C1 segment of cervical spinal cord (tissue), 14 donors: ENCODE measurements at places on chromosomes 2 and 18.

- DNase-seq = no peak
Observed at GRCh38 chr2:187438455-187438854, 9.6 kb downstream of the CALCRL start.

DNA sequence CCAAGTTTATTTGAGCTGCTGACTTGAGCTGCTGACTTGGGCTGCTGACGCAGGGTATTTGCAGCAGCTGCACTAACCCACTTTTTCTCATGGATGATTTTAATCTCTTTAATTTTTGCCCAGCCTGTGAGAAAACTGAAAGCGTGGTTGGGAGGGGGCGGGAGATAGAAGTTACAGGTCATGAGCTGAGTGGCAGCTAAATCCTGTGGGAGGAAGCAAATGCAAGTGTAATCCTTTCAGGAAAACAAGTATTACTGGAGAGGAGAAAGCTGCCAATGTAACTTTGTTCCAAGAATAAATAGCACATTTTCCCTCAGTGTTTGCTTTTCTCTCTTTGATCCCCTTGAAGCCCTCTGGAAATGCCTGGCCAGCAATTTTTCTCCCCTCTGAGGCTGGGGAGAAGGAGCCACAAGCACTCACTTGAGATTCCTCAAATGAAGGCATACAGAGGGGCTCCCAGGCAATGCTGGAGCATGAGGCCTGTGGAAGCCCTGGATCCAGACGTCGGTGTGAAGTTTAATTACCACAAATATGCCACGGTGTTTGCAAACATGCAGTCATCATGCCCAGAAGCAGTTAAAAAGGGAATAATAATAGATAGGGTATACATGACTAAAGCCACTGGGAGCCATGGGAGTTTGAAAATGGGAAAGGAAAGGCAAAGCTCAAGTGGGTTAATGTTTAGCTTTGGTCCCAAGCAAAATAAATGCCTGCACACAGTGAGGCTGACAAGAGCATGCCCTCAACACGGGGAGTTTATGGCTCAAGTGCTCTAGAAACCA, 10.4 kb upstream of the EVA1A start:
- no peak for DNase-seq

DNA sequence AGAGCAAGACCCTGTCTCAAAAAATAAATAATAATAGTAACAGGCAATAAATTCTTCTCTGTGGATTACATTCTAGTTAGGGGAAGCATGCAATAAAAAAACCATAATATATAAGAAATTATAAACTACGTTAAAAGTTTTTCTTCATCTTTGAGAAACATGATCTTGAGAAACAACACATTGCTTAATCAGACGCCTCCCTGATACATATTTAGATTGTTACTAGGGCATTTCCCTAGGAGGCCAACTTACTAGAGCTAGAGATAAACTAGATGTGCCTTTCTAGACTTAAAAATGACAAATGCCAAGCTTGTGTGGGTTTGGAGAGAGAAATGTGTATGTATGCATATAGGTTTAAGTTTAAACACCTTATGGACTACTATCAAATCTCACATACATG, 76.3 kb upstream of the GALNT5 start:
- DNase-seq = no peak

DNA sequence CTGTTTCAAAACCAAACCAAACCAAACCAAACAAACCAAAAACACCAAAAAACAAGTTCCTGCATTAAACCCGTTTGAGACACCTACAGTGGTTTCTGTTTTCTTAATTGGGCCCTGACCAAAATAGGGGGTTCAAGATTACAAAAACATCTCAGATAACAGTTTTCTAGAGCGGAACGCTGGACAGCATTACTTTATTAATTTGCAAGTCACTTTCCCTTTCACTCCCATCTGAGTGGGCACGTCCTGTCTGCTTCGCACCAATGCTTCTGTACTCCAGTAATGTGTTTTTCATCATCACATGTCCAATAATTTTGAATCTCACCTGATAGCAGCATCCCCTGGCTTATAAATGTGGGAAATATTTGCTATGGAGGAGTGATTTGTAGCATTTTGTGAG, 11.7 kb upstream of the MYO1B start:
- no peak for DNase-seq

GRCh38 chr2:26605195-26605998, 35.8 kb downstream of the CIB4 start:
- no peak for DNase-seq

DNA sequence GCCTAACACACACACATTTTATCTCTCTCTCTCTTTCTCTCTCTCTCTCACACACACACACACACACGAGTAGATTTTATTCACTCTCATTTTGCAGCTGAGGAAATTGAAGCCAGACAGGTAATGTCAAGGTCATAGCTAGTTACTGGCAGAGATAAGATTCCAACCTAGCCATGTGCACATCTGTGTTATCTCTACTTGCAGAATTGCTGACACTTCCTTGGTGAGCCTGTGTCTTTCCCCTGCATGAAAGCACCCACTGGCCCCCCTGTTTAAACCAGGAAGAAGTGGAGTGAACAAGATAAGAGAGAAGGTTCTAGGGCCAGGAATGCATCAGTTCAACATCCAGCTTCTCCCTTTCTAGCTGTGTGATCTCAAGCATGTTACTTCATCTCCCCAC, 423.7 kb downstream of the TXNL1 start:
- DNase-seq = no peak
